A549 treated with ZK216348 at 1 μM for 4 hours (cell line): ENCODE measurements at places on chromosomes 12 and 14. TPM values are rescaled to one million over a fixed set of nuclear protein-coding genes. Genes with fewer than 3 reads are reported as not detected.

Gene KLRD1
- total RNA-seq, result not detected in 5 replicates

Gene TEAD4
- total RNA-seq, result 37.2 to 51.6 TPM (median 49.0 TPM) in 5 replicates

Gene SERPINA9
- total RNA-seq, result not detected in 5 replicates

Gene HOXC10
- 2.5 to 3.6 TPM (median 2.9 TPM) in 5 replicates for total RNA-seq

Gene VRTN
- total RNA-seq, result not detected in 5 replicates

Gene PLBD1
- 4.1 to 6.1 TPM (median 5.3 TPM) in 5 replicates for total RNA-seq

Gene GPX2
- total RNA-seq, result 179 to 281 TPM (median 196 TPM) in 5 replicates

Gene ZNF219
- total RNA-seq, result 14.7 to 32.8 TPM (median 31.7 TPM) in 5 replicates

Gene TPH2
- 0.20 TPM in 1 of 5 replicates, not detected in the others for total RNA-seq

Gene GLI1
- 3.9 to 8.8 TPM (median 7.3 TPM) in 5 replicates for total RNA-seq

Gene C12orf42
- 0.26 TPM in 1 of 5 replicates, not detected in the others for total RNA-seq

Gene POMT2
- 30.3 to 33.9 TPM (median 32.0 TPM) in 5 replicates for total RNA-seq

Gene SRRM4
- total RNA-seq, result not detected in 5 replicates

Gene MYH6
- total RNA-seq, result 0.02 TPM in 1 of 5 replicates, not detected in the others

Gene MYF6
- total RNA-seq, result not detected in 5 replicates

Gene NOPCHAP1
- total RNA-seq, result 29.2 to 46.8 TPM (median 31.2 TPM) in 5 replicates

Gene CPNE8
- 6.8 to 13.7 TPM (median 11.3 TPM) in 5 replicates for total RNA-seq

Gene POTEM
- total RNA-seq, result not detected in 5 replicates

Gene LRRC74A
- total RNA-seq, result not detected in 5 replicates

Gene SELPLG
- total RNA-seq, result 0.57 to 1.7 TPM (median 1.1 TPM) in 5 replicates

Gene SYCP3
- total RNA-seq, result not detected in 5 replicates

Gene CRADD
- total RNA-seq, result 9.1 to 17.1 TPM (median 10.3 TPM) in 5 replicates

Gene KRT2
- not detected in 5 replicates for total RNA-seq

Gene ANO4
- total RNA-seq, result 0.07 to 0.55 TPM (median 0.14 TPM) in 4 of 5 replicates, not detected in the other

Gene NELL2
- not detected in 5 replicates for total RNA-seq

Gene FKBP4
- 105 to 131 TPM (median 114 TPM) in 5 replicates for total RNA-seq

Gene KCNC2
- total RNA-seq, result not detected in 5 replicates

Gene MDGA2
- 0.29 TPM in 1 of 5 replicates, not detected in the others for total RNA-seq

Gene FAM161B
- total RNA-seq, result 1.3 to 2.4 TPM (median 1.9 TPM) in 5 replicates

Gene FGF6
- total RNA-seq, result not detected in 5 replicates

Gene C14orf39
- not detected in 5 replicates for total RNA-seq

Gene AQP6
- not detected in 5 replicates for total RNA-seq

Gene SIX4
- total RNA-seq, result 1.7 to 3.8 TPM (median 3.1 TPM) in 5 replicates

Gene PSMD9
- total RNA-seq, result 113 to 152 TPM (median 122 TPM) in 5 replicates

Gene CLEC1B
- total RNA-seq, result not detected in 5 replicates

Gene C12orf50
- total RNA-seq, result not detected in 5 replicates

Gene KCNH5
- not detected in 5 replicates for total RNA-seq

Gene NGB
- not detected in 5 replicates for total RNA-seq

Gene C3AR1
- total RNA-seq, result not detected in 5 replicates

Gene KLHL33
- not detected in 5 replicates for total RNA-seq

Gene AMDHD1
- total RNA-seq, result 1.9 to 2.4 TPM (median 2.3 TPM) in 5 replicates

Gene MYO1H
- total RNA-seq, result not detected in 5 replicates

Gene NEMP1
- total RNA-seq, result 11.8 to 18.5 TPM (median 15.2 TPM) in 5 replicates

Gene TSPAN19
- 0.17 TPM in 1 of 5 replicates, not detected in the others for total RNA-seq

Gene PIK3C2G
- total RNA-seq, result not detected in 5 replicates

Gene A2ML1
- not detected in 5 replicates for total RNA-seq

Gene FSCB
- total RNA-seq, result not detected in 5 replicates

Gene PLEK2
- 18.2 to 25.9 TPM (median 20.9 TPM) in 5 replicates for total RNA-seq

Gene ACRBP
- total RNA-seq, result 0.29 to 0.48 TPM (median 0.38 TPM) in 4 of 5 replicates, not detected in the other
